GM20000 (cell line): ENCODE measurements at places on chromosomes 12 and 14.

DNA sequence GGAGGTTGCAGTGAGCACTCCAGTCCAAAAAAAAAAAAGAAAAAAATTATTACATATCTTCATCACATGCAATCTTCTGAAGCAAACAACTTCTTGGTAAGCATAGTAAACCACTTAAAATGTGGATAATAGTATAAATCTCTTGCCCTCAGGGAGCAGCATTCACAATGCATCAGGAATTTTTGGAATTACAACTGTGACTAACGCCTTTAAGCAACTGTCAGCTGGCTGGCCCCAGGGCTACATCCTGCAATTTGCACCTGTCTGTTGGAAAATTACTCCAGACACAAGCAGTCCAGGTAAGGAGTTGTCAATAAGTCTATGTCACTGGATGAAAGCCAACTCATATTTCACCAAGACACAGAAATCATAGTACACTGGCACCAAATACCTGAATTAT is 5.5 kb upstream of the SLC7A7 start:
- no peak for DNase-seq

DNA sequence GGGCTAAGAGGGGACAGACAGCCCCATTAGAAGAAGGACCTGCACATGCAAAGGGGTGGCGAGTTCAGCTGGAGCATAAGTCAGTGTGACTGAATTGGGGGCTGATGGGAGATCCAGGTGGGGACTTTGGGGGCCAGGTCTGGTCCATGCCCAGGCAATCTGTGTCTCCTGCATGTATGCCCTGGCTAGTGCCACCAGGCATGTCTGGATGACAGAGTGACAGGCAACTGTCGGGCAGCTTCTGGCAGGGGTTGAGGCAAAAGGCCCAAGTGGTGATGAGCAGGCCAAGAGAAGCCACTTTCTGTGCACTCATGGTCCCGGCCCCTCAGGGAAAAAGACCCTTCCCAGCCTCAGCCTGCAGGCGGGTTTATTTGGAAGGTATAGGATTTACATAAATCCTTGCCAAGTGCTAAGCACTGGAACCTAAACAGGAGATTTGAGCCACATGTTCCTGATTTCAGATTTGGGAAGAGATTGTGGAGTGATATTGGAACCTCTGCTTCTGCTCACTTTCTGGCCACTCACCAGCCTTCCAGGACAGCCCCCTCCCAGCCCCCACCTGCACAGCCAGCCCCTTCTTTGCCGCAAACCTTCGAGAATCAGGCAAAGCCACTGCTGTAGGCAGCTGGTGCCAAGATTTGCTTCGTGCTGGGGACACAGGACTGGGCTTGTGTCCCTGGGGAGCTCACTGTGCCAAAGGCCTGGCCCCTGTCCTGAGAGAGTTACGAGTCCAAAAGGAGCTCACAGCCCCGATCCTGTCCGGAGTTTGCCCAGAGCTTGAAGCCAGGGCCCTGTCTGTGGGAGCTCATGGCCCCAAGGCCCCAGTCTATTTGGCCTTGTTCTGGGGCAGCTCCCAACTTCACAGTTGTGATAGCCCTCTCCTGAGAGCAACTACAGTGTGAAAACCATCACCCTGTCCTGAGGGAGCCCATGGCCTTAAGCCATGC is 232.5 kb upstream of the RTL1 start:
- DNase-seq, result no peak

- DNase-seq, result no peak
Observed at GRCh38 chr12:6528539-6529235, 5.6 kb upstream of the GAPDH start.

- no peak for DNase-seq
Observed at GRCh38 chr12:91538418-91538817, 355.8 kb upstream of the DCN start.

DNA sequence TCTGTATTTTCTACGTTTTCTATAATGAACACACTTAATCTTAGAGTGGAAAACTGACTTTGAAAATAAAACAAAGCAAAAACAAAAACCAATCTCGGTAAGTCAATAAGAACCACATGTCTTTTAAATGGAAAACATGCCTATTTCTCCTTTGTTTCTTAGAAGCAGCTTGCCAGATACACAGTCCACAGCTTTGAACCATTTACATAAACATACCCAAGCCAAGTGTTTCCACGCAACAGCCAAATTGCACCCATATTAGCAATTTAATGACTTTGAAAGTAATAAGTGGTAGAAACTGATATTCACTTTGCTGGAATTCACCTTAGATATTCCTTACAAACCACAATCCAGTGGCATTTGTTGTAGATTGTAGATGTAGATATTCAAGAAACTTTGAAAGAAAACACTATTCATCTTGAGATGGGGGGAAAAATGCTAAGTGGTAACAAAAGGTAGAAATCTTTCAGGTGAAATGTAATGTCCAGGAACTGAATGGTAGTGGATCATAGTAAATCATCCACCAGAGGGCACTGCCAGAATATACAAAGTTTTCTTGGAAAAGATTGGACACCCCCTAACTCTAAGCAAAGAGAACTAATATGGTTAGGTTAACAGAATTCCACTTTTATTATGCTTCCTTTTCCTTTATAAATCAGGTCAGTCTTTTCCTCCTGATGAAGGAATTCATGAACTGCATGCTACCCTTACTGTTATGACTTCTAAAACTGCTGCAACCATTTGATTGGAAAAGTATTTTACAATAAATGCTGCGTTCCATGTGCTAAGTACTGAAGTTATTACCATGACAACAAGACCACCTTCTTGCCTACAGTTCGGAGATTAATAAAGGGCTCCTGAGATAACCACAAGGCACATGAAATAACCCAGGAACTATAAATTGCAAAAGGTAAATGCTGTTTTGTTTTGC is 69.8 kb downstream of the RERG start:
- DNase-seq, result no peak

GRCh38 chr12:14849661-14850060 is 6.3 kb upstream of the ART4 start:
- no peak for DNase-seq

DNA sequence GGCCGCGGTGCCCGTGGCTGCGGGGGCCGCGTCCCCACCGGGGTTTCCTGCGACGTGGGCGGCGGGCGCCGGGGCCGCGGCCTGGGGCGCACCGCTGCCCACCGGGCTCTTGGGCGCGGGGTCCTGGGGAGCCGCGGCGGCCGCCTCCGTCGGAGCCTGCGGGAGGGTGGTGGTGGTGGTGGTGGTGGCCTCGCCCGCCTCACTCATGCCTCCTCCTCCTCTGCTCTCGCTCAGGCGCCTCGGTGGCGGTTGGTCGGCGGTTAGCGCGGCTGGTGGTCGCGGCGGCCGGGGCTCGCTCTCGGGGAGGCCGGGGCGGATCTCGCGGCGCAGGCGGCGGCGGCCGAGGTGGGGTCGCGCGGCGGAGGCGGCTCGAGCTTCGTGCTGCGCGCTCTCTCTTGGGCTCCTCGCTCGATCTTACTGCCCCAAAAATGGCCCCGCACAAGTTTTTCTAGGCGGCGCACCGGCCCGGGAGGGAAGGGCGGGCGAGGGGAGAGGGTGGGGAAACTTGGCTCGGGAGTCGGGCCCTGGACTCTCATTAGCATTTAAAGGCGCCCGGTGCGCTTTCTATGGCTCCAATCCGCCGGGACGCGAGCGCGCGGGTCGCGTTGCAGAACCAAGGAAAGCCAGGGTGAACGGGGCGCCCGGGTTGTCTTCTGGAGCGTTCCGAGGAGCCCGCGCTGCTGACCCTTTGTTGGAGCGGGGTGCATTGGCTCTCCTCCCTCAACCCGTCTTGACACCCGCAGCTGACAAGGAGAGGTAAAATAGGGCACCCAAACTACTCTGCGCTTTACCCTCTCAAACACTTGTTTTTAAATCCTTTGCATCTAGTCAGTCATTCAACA is at the start of gene YBX3:
YBX3 (minus strand) TSS at position 419 of the 842 bp plus-strand sequence; CDS start at position 207, 212 bp downstream.
- DNase-seq, result peak; percentile 87

DNA sequence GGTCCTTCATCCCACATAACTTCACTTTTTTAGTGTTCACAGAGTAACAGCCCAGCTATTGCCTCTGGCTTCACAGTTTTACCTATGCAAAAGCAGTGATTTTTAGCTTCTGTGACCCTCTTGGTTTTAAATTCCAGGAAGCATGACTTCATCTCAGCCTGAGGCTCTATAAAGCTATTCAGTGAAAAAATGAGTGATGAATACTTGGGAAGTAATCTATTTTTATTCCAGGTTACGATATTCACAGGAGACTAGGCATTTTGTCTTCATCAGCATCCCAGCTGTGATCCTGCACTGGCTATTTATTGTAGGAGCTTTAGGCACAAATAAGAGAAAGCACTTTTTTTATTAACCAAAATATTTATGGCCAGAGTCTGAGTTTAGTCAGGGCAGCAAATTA is 164.8 kb downstream of the SNAPC1 start:
- no peak for DNase-seq

DNA sequence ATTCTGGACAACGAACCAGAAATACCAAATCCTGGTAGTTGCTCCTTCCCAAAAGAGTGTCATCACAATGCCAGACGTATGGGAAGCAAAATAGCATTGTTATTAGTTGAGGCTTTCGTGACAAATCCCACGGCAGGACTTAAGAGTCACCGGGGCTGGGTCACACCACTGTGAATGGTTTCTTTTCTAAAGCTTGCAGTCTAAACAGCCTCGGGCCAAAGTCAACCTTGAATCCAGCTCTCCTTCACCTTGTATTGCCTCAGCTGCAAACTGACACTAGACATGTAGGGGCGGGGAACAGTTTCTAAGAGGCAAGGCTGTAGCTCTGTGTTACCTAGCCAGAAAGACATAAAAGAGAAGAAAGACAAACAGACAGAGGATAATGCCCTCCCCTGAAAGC is 734.8 kb downstream of the MED13L start:
- DNase-seq, result no peak

DNA sequence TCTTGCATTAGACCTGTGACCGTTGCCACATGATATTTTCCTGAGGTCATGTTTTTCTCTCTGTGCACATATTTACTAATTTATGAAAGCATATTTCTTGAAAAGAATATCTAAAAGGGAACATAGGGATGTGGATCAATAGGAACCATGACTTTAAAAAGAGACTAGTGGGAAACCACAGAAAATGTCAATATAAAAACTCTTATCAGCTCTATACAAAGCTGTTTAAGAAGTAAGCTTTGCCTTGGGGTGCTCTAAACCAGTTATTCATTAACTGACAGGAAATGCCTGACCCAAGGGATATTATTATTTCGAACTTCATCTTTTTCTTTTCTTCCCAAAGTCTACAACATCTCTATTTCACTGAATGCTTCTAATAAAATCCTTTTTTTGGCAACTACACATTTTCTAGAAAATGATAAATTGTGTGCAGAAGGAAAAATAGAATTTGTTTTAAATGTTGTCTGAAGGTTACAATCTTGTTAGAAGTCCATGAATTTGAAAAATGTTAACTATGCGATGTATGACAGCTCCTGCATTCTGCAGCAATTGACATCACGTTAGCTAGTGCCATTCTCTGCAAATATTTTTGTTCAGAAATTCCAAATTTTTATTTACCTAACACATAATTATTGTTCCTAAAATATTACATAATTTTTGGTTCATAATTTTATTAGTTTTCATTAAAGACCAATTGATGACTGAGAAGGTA is 345.0 kb downstream of the SLC16A7 start:
- DNase-seq, result no peak

DNA sequence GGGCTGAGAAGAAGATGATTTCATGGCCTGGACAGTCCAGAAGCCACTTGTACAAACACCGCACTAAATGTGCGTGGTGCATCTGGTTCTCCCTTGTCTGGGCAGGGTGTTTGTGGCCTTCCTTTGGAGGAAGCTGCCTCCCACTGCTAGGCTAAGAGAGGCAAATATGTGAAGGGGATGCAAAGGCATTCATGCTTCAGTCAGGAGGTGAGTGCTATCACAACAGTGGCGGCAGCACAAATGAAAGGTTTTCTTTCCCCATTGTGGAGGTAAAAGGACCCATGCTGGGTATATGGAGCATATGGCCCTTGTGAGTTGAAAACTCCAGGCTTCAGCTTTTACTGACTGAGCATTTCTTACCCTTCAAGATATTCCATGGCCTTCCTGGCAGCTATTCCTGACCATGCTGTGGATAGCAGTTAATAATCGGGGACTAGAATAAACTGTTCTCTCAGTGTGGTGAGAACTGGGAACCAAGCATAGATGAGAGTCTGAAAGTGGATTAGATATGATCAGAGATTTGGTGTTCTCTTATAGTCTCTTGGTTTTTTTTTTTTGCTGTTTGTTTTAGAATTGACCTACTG is 69.9 kb downstream of the MYRFL start:
- DNase-seq, result no peak

GRCh38 chr12:41769810-41770209 is 374.9 kb downstream of the GXYLT1 start:
- no peak for DNase-seq

GRCh38 chr14:100190126-100190525 is 30.7 kb upstream of the DEGS2 start:
- DNase-seq, result no peak

- DNase-seq, result no peak
Observed at GRCh38 chr12:106064721-106065021, 74.1 kb downstream of the NUAK1 start.

DNA sequence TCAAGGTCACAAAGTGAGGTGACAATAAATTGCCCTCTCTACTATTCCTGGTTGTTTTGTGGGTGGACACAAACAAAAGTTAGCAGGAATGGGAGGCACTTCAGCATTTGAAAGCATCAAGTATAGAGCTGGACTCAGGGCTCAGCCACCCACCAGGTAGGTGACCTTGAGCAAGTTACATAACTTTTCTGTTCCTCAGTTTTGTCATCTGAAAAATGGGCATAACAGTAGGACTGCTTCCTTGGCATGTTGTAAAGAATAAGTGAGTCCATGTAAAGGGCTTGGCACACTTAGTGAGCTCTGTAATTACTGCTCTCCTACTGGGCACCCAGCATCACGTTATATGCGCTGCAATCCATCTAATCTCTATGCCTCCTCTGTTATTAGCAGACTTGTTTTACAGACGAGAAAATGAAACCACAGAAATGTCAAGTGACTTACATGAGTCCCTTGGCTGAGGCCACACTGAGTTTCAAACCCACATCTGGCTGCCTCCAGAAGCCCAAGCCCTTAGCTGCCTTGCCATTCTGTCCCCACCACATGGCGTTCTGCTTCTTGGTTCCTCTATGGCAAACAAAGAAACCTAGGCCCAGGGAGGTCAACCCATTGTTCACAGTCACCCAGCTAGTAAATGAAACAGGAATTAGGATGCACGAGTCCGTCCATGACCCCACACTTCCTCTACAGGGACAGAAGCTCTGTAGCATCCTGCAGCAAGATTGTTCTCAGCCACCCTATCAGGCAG is 63.2 kb upstream of the SLC24A4 start:
- DNase-seq, result peak; percentile 64

GRCh38 chr12:51075390-51075789 is 8.0 kb downstream of the CSRNP2 start:
- no peak for DNase-seq

GRCh38 chr14:90979515-90979914 is 80.9 kb downstream of the RPS6KA5 start:
- no peak for DNase-seq

- no peak for DNase-seq
Observed at GRCh38 chr12:112111931-112112330, 3.3 kb upstream of the NAA25 start.
